Renal cortical epithelial cell (primary cell): ENCODE measurements at places on chromosomes 4 and X.
A peak's percentile ranks its signal among the peaks of the same experiment; 100 is the strongest.

- no peak for DNase-seq
Observed at GRCh38 chrX:22193851-22194659, 78.7 kb upstream of the CBLL2 start.

DNA sequence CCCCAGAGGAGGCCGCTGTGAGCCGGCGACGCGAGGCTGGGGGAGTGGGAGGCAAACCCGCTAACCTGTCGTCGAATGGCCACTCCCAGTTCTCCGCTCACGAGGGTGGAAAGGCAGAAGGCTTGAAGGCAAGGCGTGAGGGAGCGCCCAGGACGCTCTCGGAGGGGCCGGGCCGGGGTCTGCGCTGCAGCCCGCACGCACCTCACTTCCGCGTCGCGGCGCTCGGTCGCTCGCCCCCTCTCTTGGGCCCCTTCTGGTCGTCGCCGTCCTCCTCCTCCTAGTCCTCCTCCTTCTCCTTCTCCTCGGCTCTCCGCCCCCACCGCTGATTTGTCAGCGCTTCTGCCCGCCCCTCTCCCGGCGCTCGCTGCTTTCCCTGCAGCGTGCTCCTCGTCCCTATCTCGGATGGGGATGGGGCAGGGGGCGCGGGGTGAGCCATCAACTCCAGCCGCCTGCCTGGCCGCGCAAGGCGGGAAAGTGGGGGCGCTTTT, at the start of gene SNCA:
TSS of gene SNCA (minus strand) at position 265 of the 488 bp plus-strand sequence. CDS start 1,494 bp downstream, outside the sequence.
- peak; percentile 21 for DNase-seq

DNA sequence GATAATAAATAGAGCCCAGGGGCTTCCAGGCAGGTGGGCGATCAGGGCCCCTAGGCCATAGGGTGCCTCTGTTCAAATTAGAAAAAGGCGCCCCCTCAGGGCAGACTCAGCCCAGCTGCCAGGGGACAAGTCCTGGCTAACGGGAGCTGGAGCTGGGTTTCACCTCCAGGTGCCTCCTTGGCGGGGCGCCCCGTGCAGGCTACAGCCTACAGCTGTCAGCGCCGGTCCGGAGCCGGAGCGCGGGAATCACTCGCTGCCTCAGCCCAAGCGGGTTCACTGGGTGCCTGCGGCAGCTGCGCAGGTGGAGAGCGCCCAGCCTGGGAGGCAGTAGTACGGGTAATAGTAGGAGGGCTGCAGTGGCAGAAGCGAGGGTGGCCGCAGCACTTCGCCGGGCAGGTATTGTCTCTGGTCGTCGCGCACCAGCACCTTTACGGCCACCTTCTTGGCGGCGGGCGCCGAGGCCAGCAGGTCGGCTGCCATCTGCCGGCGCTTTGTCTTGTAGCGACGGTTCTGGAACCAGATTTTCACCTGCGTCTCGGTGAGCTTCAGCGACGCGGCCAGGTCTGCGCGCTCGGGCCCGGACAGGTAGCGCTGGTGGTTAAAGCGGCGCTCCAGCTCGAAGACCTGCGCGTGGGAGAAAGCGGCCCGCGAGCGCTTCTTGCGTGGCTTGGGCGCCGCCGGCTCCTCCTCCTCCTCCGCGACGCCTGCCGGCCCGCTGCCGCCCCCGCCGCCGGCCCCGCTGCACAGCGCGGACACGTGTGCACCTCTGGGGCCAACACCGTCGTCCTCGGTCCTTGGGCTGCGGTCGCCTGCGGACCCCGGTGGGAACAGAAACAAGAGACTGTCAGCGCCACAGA, 2.4 kb downstream of the NKX3-2 start:
- no peak for DNase-seq

GRCh38 chr4:11166034-11166433, 262.7 kb downstream of the HS3ST1 start:
- DNase-seq: no peak

DNA sequence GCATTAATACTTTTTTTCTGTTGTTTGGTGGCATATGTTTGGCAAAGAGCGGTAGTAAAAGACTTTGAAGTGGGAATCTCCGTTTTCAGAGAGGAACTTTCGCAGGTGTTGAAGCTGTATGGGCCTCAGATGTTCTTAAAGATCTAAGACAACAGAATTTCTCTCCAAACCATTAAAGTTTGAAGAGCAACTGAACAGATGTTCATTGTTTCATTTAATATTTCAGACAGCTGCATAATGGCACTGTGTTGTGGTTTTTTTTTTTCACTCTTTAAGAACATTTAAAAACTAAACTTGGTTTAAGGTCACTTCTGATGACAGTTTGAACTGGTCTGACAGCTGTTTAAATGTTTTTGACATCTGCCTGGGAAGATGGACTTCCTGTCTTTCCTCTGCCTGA, 882.7 kb upstream of the PCDH10 start:
- no peak for DNase-seq
